ENCODE measurements at places on chromosomes 7 and 10. TPM values are rescaled to one million over a fixed set of nuclear protein-coding genes. Genes with fewer than 3 reads are reported as not detected.

DNA sequence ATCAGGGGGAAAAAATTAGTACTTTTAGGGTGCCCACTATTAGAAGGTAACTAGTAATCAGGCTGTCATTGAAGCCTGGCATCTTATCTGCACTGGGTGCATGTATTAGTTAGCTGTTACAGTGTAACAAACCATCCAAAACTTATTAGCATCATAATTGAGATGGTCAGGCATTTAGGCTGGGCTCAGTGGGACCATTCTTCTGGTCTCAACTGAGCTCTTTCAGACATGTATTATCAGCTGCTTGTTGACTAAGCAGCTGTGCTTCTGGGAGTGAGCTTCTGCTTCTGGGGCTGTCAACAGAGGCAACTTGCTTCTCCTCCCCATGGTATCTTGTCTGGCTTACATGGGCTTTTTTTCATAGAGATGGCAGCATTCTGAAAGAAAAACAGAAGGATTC, 154.0 kb upstream of the ZNF92 start:
- H3K27ac ChIP-seq = no peak overlapping the region
- no peak overlapping the region for H3K4me3 ChIP-seq
- no peaks in the 10 kb centered on the region for H3K27me3 ChIP-seq
- H3K36me3 ChIP-seq = no peaks in the 10 kb centered on the region

LRRD1 gene
- total RNA-seq = under 0.01 TPM

COL13A1 gene
- total RNA-seq = 5.7 TPM

GRCh38 chr7:2074691-2075090, 158.1 kb downstream of the MAD1L1 start:
- no peaks in the 10 kb centered on the region for H3K36me3 ChIP-seq
- no peak overlapping the region for H3K4me3 ChIP-seq
- H3K27ac ChIP-seq = no peak overlapping the region
- DNase-seq = no peak
- no peaks in the 10 kb centered on the region for H3K27me3 ChIP-seq

- H3K27me3 ChIP-seq = no peaks in the 10 kb centered on the region
- H3K27ac ChIP-seq = no peak overlapping the region
- no peak overlapping the region for H3K4me3 ChIP-seq
- H3K36me3 ChIP-seq = no peaks in the 10 kb centered on the region
- DNase-seq = peak; percentile 11
Measured at GRCh38 chr10:130877126-130877525, 434.4 kb downstream of the TCERG1L start.

DNA sequence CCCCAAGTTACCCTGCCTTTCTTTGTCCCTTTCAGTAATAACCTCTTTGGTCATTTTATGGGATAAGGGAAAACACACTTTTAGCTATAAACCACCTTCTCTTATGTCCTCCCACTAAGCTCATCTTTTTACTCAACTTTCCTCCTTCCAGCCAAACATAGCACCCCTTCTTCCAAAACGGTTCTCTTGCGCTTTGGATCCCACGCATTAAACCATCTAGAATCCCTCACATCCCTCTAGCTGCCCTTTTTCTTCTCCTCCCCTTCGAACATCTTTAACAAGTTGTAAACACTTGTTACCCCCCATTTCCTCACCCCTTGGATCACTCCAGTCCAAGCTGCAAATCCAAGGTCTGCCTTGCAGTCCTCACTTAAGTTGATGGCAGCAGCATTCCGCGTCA, 13.4 kb downstream of the WAPL start:
- H3K4me1 ChIP-seq = peaks cover 24% of the 10 kb centered on the region
- no peak overlapping the region for H3K4me3 ChIP-seq
- no peak overlapping the region for H3K27ac ChIP-seq
- no peak for DNase-seq

ZNF487 gene
- 12.2 TPM for total RNA-seq

SFTPA1 gene
- total RNA-seq = not detected

DNA sequence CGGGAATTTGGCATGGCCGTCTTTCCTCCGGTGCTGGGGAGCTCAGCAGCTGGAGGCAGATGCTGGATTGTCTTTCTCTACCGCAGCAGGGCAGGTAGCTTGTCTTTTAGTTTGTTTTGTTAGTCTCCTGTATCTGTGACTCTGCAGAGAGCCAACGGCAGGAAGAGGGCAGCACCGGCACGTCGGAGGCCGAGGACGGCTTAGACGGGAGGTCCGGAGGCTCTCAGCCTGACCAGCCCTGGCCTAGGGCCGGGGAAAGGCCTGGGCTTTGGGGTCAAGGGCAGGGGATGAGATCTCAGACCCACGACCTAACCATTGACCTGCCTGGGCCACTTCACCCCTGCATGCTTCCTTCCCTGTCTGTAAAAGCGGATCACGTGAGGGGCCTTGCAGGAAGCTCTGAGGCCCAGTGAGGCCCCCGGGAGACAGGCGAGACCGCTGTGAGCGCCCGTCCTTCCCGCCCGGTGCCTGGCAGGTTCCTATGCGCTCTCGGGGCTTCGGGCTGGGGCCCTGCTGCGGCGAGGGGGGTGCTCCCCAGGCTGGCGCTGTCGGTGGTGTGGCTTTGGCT, 72.7 kb downstream of the LHPP start:
- no peaks in the 10 kb centered on the region for H3K36me3 ChIP-seq
- H3K27ac ChIP-seq = no peak overlapping the region
- no peak overlapping the region for H3K4me3 ChIP-seq
- no peaks in the 10 kb centered on the region for H3K4me1 ChIP-seq
- peak; percentile 82 for DNase-seq

DNA sequence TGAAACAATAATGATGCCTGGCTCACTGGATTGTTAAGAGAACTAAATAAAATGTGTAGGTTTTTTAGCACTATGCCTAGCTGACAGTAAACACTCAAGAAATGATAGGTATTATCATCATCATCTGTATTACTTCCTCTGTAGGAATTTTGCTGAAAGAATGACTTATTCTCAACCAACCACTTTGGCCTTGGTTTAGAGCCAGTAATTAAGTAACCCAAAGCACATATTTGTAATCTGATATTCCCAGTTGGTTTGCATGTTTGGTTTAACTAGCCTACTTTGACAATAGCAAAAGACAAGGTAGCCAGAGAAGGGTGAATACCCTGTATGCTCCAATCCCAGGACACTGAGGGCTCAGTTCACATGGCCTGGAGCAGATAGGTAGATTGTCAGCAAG, 34.4 kb downstream of the BCAP29 start:
- no peak overlapping the region for H3K4me3 ChIP-seq
- H3K36me3 ChIP-seq = peaks cover 9% of the 10 kb centered on the region
- H3K27me3 ChIP-seq = no peaks in the 10 kb centered on the region

GRCh38 chr7:84701524-84702306, 485.1 kb downstream of the SEMA3D start:
- H3K36me3 ChIP-seq = no peaks in the 10 kb centered on the region
- no peaks in the 10 kb centered on the region for H3K27me3 ChIP-seq
- DNase-seq = no peak
- no peaks in the 10 kb centered on the region for H3K4me1 ChIP-seq
- H3K4me3 ChIP-seq = no peak overlapping the region
- no peak overlapping the region for H3K27ac ChIP-seq

DNA sequence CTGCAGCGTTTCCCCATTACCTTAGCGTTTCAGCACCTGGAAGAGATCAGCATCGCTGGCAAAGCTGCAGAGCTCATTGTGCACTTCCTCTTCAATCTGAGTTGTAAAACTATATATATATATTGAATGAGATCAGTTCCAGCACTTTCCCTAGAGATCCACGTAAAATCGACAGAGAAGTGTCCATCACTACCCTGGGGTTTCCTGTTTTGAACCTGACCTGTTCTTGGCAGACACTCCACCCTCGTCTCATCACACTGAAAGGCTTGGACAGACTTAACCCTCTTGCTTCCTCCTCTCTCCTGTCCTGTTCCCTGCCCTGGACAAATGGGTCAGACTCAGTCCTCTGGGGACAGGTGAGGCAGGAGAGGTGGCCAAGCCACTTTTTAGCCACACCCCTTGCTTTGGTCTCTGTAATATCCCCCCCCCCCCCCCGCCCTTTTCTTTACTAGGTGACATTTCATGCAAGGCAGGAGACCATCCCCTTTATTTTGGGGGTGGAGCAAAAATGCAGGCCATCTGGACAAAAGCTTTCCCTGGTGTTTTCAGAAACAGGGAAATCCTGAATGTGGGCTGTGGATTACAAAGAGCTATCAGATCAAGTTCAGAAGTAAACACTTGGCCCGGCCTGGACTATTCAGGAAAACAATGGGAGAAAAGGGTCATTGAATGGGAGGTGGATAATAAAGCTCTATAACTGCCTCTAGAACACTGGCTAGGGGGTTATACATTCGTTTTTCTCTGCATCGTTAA, 83.7 kb upstream of the KDM7A start:
- H3K27me3 ChIP-seq = no peaks in the 10 kb centered on the region
- no peak overlapping the region for H3K4me3 ChIP-seq
- no peak for DNase-seq

- H3K4me1 ChIP-seq = peaks cover 43% of the 10 kb centered on the region
- DNase-seq = no peak
- H3K27me3 ChIP-seq = no peaks in the 10 kb centered on the region
- peak overlapping the region; percentile 89 for H3K4me3 ChIP-seq
Measured at GRCh38 chr10:70404787-70405036, 767 bp downstream of the EIF4EBP2 start.

DNA sequence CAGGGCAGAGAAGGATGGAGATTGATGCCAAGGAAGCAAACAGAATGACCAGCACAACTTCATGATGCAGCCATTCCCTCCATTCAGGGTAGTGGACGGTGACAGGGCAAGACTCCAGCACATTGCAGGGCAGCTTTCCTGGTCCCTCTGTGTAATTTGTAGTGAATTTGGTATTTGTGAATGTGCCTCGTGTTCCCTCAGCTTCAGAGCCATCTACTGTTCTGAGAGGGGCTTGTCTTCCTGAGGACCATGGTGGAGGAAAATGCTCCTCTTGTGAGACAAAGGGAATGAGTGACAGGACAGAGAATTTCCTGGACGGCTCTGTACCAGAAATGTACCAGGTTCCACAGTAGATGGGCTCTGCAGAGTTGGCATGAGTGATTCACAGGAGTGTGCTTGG, 132.1 kb downstream of the ADRA2A start:
- no peak overlapping the region for H3K27ac ChIP-seq
- H3K4me1 ChIP-seq = no peaks in the 10 kb centered on the region
- no peak for DNase-seq
- no peaks in the 10 kb centered on the region for H3K27me3 ChIP-seq

DDC gene
- not detected for total RNA-seq

DNA sequence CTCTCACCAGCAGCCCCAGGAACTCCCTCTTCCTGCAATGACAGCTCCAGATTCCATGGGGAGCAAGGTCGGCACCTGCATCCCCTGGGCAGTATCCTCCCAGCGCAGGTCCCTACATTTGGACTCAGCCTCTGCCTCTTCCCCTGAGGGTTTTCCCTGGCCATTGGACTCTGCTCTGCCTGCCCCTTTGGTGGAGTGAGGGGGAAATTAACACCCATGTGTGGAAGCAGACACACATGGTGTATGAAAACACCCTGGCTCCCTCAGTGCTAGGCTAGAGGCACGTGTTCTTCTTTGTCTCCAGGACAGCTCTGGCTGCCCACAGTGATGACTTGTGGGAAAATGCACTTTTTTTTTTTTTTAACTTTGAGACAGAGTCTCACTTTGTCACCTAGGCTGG, 8.4 kb downstream of the PRF1 start:
- no peak overlapping the region for H3K27ac ChIP-seq
- DNase-seq = no peak

GRCh38 chr10:725786-726185, 36.3 kb upstream of the DIP2C start:
- H3K27me3 ChIP-seq = no peaks in the 10 kb centered on the region
- H3K4me3 ChIP-seq = no peak overlapping the region

CNOT4 gene
- total RNA-seq = 23.5 TPM

TLX1 gene
- total RNA-seq = not detected

DNA sequence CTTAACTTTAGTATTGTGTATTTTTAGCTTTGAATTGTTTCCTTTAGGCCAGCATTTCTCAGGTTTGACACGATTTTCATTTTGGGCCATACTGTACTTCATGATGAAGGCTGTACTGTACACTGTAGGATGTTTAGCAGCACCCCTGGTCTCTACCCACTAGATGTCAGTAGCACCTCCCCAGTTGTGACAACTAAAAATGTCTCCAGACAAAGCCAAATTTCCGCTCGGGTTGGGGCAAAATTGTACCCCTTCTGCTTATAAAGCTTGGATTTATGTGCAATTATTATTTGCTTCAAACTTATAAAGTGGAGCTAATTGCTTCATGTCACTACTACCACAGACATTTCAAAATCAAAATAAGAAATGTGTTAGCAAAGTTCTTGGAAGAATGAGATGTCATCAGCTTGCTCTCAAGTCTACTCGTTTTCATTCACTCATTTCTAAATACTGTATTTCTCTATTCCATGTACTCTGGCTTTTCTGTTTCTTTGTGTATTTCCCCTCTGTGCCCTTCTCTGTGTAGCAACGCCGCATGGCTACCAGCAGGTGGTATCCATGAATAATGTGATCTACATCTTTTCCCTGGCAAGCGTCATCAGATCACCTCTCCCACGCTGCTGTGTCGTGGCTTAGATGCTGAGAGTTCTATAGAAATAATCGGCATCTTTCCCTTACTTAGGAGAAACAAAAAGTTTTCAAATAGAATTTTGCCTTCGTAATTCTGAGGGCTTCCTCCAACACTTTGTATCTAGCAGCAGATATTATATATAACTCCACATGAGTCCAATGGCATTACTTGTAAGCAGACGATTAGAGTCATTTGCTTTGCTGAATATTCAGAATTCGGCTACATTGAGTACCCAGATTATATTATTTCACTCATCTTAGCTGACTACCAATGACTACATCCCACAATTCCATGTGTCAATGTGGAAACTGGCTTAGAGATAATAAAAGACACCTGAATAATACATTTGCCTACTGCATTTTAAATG, 47.8 kb upstream of the CALCR start:
- no peaks in the 10 kb centered on the region for H3K27me3 ChIP-seq
- H3K36me3 ChIP-seq = no peaks in the 10 kb centered on the region
- no peak overlapping the region for H3K27ac ChIP-seq
- no peaks in the 10 kb centered on the region for H3K4me1 ChIP-seq
- no peak for DNase-seq
- no peak overlapping the region for H3K4me3 ChIP-seq

DNA sequence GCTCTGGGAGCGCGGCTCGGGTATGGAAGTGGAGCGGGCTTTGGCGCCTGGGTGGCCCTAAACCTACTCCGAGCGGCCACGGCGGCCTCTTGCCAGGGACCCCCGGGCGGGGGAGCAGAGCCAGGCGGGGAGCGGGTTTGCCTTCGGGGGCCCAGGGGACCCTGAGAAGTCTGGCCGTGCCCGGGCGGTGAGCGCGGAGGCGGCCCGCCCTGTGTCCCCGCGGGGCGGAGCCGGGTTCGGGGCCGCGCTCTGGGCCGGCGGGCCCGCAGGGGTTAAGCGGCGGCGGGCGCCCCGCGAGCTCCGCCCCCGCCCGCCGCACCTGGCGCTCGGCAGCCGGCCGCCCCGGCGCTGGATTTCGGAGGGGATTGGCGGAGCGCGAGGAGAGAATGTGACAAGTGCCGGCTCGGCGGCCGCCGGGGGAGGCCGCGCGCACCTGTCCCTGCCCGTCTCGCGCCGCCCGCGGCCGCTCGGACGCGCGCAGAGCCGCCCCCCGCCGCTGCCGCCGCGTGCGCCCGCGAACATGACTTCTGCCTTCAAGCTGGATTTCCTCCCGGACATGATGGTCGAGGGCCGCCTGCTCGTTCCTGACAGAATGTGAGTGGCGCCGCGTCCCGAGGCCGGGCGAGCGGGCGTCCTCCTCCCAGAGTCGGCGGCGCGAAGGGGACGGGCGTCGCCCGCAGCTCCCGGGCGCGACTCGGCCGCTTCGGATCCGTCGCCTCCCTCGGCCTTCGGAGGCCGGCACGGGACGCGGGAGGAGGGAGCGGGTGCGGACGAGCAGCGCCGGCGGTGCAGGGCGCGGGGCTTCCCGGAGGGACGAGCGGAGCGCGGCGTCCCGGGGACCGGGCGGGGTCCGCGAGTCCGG, at the start of gene CELF2:
Gene CELF2, plus strand, starts transcription at position 303 of the 862 bp plus-strand sequence. Its CDS starts 218 bp downstream, at position 521.
- H3K27ac ChIP-seq = peak within 1 kb of the TSS; percentile 89
- H3K4me1 ChIP-seq = peaks cover 15% of the 10 kb centered on the region
- H3K36me3 ChIP-seq = no peaks in the 10 kb centered on the region
- peak within 1 kb of the TSS; percentile 94 for H3K4me3 ChIP-seq
- peak; percentile 81 for DNase-seq
- no peaks in the 10 kb centered on the region for H3K27me3 ChIP-seq
